ENCODE measurements at places on chromosomes 13 and 19.

DNA sequence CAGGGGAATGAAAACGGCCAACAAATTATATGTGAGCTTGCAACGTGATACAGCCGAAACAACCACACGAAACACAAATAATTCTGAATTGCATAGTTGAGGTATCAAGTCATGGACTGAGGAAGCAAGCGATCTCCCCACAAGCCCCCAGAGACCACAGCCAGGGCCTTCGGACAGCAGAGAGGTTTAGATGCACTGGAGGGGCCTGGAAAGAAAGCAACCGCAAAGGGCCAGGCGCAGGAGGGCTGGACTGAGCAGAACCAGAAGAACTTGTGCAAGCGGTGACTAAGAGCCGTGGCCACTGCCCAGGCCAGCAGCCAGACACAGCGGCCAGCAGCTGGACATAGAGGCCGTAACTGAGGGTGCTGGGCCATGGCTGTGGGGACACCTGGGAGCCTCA is 131.4 kb downstream of the TNFRSF19 start:
- no peak for DNase-seq

- DNase-seq: no peak
Observed at GRCh38 chr19:54457773-54458647, 5.6 kb downstream of the LENG9 start.

- no peak for DNase-seq
Observed at GRCh38 chr19:34044021-34044420, 128.3 kb upstream of the LSM14A start.

- DNase-seq: peak; percentile 50
Observed at GRCh38 chr19:48842789-48843162, 6.5 kb upstream of the HSD17B14 start.

DNA sequence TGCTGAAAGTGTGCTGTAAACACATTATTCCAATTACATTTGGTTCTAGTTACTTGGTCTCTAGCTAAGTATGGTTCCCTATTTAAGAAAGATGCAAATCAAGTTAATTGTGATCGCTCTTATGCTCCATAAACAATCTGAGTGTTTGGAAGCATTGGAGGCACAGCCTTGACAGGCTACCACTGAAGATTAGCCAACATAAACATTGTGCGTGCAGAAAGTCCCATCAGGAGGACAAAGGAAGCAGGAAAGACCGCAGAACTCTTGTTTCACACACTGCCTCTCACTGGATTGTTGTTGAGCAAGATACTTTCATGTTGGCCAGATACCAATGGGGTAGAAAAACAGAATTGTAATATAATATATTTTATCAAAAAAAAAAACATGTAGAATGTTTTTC is 814.4 kb downstream of the EFNB2 start:
- no peak for DNase-seq

GRCh38 chr19:52307275-52307674 is 10.3 kb downstream of the ZNF480 start:
- DNase-seq: peak; percentile 8

DNA sequence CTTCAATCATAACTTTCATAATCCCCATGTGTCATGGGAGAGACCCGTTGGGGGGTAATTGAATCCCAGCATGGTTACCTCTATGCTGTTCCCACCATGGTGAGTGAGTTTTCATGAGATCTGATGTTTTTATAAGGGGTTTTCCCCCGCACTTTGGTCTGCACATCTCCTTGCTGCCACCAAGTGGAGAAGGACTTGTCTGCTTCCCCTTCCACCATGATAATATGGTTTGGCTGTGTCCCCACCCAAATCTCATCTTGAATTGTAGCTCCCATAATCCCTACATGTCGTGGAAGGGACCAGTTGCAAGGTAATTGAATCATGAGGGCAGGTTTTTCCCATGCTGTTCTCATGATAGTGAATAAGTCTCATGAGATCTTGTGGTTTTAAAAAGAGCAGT is 524.9 kb downstream of the SLITRK5 start:
- DNase-seq: no peak

- no peak for DNase-seq
Observed at GRCh38 chr19:3098515-3099346, 4.6 kb downstream of the GNA11 start.

DNA sequence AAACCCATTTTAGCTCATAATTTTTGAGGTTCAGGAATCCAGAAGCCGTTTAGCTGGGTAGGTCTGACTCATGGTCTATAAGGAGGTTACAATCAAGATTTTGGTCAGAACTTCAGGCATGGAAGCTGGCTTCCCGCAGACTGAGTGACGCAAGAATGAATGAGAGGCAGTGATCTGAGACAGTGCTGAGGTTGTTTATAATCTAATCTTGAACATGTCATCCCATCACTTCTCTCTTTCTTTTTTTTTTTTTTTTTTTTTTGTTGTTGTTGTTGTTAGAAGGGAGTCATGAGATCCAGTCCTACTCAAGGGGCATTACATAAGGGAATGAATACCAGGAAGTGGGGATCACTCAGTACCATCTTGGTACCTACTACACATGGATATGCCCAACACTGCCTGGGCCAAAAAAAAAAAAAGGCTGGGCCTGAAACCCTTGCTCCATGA is 217.4 kb downstream of the DLEU7 start:
- no peak for DNase-seq

DNA sequence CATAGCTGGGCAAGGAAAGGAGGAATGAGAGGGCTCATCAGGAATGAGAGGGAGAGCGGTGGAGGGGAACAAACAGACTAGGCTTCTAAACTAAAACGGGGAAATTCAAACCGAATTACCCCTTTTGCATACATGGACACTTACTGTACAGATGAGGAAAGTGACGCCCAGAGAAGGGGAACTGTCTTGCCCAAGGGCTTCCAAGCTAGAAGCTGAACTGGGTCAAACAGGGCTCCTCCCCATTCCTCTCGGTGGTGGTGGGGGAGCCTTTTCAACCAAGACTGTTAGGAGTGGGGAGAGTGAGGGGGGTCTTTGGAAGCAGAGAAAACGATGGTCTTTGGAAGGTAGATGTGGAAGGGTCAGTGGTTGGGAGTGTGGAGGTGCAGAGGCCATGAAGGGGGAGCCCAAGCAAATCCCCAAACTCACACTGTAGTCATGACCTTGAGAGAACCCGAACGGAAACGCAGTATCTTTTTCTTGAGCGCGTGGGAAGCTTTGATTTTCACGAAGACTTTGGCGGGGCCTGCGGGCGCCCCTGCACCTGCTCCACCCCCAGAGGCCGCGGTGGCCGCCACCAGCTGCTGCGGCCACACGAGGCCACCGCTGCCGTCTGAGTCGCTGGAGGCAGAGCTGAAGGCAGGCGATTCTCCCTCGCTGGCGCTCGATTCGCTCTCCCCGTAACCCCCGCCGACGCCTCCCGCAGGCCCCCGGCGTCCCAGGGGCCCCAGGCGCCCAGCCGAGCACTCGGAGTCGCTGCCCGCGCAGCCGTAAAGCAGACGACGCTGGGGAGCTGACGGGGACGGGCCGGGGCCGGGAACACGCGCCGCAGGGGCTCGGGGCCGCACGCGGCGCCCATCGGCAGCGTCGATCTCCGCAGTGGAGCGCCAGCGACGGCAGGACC is 12.3 kb upstream of the GNG8 start:
- DNase-seq: no peak

DNA sequence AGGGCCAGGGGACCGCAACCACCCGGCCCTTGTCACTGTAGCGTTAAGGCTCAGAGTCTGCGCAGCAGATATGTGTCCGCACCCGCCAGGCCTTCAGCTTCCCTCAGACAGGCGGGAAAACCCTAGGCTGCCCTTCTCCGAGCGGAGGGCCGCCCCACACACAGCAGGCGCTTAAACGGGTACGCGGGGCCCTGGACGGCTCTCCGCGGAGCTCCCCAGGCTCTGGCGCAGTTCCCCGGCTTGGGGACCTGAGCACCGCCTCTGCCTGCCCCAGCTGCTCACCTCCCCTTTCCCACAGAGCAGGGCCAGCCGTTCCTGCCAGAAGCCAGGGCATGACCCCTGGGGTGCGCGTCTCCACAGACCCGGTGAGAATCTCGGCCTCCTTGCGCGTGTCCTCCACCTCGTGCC is 593 bp downstream of the ZNF135 start:
- no peak for DNase-seq

GRCh38 chr13:23642110-23642509 is 71.9 kb downstream of the TNFRSF19 start:
- DNase-seq: no peak

- no peak for DNase-seq
Observed at GRCh38 chr19:58406818-58407657, 1.4 kb upstream of the ZNF584 start.

- no peak for DNase-seq
Observed at GRCh38 chr19:37981785-37982475, 74.9 kb downstream of the SIPA1L3 start.

- no peak for DNase-seq
Observed at GRCh38 chr19:51142119-51142518, at the start of gene SIGLEC7. TSS of gene SIGLEC7 (plus strand) at chr19:51142301. CDS start at chr19:51142370, 69 bp downstream.

DNA sequence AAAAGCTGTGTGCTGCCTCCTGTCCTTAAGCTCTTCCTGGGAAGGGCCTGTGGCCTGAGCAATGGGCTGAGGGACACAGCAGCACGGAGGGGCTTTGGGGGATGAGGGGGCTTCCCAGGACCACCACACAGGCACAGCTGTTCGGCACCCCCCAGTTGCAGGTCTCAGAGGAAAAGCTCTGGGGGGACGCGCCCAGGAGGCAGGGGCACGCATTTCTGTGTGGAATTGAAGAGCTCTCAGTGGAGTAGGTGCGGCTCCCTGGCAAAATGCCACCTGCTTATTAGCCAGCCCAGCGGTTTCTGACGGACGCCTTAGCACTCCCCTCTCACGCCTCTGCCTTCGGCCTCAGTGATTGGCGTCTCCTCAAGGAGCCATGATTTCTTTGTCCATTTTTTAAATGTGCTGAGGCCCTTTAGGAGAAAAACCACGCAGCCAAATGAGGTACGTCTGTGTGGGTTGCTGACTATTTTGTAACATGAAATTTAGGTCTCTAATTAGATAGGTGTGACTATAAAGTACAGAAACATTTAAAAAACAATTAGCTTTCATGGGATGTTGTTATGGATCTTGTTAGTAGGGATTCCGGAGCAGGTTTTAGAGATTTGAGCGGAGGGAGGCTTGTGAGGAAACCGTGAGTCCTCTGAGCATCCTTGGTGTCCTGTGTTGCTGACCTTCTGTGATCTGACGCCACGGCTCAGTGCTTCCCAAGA is 4.0 kb downstream of the MCF2L start:
- peak; percentile 94 for DNase-seq

DNA sequence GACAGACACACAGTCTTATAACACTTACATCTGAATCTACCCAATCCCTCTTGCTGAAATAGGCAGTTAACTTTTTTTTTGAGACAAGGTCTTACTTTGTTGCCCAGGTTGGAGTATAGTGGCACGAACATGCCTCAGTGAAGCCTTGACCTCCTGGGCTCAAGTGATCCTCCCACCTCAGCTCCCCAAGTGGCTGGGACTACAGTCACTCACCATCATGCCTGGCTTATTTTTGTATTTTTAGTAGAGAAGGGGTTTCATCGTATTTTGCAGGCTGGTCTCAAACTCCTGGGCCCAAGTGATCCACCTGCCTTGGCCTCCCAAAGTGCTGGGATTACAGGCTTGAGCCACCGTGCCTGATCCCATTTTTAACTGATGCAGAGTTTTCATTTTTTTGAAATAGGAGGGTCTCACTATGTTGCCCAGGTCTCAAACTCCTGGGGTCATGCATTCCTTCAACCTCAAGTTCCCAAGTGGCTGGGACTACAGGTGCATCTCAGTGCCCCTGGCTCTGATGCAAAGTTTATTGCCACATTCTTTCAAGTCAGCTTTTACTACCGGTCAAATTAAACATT is 7.6 kb downstream of the ELF1 start:
- no peak for DNase-seq

DNA sequence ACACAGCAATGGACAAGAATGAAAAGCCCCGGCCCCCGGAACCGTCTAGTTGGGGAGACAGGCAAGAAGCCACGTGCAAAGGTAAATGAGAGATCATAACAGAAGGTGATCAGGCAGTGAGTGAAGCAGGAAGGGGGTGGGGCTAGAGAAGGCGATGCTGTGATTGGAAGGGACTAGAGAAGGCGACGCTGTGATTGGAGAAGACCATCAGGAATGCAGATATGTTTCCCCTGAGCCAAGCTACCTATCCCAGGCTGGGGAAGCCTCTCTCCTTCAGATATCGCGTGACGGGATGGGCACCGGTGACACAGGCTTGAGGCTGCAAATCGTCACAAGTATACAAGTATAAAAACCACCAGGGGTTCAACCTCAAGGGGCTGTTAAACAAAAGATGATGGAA is 21.8 kb downstream of the DCAF15 start:
- no peak for DNase-seq

DNA sequence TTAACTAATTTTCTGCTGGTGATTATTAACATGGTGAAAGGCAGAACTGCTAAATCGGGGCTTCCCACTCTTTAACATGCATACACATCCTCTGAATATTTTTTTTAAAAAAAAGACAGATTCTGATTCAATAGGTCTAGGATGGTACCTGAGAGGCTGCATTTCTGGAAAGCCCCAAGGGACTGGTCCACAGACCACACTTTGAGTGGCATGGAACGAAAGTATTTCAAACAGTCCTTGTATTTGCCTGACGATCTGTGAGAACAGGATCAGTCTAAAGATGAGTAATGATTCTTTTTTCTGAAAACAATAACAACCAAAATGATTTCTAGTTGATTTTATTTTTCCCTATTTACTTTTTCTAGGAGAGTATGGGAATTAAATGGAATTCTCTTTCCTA is 16.7 kb upstream of the SPART start:
- DNase-seq: no peak

DNA sequence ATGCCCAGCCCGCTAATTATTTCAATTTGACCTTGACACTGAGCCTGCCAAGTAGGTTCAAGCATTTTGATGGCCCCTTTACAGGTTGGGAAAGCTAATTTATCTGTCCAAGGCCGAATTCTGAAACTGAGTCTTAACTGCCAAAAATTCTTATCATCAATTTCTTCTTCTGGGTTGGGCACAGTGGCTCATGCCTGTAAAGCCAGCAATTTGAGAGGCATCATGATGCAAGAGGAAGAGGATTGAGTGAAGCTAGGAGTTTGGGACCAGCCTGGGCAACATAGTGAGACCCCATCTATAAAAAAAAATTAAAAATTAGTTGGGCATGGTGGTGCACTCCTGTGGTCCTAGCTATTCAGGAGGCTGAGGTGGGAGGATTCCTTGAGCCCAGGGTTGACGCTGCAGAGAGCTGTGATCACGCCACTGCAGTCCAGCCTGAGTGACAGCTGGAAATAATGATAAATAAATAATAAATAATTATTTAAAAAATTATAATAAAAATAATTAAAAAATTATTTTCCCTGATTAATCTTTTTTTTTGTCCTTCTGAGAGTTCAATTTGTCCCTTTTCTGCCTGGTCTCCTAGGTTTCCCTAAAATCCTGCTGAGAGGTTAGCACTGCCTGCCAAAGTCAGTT is 1.3 kb upstream of the LDLR start:
- no peak for DNase-seq

DNA sequence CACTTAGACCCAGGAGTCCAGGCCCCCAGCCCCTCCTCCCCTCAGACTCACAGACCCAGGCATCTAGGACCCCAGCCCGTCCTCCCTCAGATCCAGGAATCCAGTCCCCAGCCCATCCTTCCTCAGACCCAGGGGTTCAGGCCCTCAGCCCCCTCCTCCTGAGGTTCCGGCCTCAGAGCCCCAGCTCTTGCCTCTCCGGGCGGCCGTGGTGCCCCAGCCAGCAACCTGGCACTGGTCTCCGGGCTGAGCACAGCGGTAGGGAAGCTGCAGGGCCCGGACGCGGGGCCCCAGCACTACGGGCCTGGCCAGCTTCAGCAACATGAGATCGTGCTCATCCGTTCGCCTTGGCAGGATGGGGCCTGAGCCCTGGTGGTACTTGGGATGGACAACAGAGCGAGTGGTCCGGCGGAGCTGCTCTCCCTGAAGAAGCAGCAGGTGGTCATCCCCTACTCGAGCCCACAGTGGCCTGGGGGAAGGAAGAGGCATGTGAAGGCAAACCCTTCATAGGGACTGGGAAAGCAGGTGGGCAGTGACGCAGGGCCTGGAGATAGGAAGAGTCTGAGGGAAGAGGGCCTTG is 3.7 kb downstream of the KLK10 start:
- no peak for DNase-seq
